ENCODE measurements at places on chromosomes 7 and 10.

GRCh38 chr10:12484002-12484918, 134.9 kb downstream of the CAMK1D start:
- DNase-seq, result peak; percentile 64

GRCh38 chr7:46879783-46880182, 702.1 kb downstream of the TNS3 start:
- DNase-seq, result no peak

- DNase-seq, result no peak
These were observed 27.3 kb upstream of the ARHGAP22 start for GRCh38 chr10:48632166-48632565.

DNA sequence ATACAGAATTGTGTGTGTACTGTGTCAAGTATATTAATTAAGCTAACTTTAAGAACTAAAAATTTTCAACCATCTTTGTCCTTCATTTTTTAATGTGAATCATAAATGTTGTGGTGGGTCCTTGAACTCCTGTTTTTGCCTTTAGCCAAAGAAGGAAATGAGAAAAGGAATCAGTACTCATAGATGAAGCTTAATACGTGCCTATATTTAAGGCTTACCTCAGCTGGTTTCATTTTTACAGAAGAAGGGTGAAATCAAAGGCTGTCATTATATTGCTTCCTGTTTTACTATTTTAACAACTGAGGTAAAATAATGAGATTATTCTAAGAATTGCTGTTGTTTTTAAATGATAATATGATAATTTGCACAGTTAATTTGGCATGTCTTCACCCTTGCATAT, 6.3 kb upstream of the SNX13 start:
- DNase-seq, result no peak

DNA sequence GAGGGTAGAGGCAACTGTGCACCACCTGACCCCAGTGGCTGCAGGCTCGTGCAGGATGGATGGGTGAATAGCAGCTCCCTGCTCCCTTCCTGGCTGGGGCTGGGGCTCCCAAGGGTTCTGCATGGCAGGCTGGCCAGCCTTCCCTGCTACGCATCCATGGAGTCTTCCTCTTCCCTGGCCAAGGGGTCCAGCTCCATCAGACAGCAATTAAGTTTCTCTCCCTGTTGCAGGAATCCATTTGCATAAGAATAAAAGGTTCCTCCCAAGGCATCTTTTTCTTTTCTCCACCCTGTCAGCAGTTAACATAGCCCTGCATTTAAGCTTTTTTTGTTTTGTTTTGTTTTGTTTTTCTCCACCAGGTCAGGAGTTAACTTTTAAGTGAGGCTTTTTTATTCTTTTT, 10.0 kb upstream of the CPA2 start:
- DNase-seq, result no peak

GRCh38 chr7:74718336-74718735, 55.5 kb upstream of the NCF1 start:
- DNase-seq, result no peak

DNA sequence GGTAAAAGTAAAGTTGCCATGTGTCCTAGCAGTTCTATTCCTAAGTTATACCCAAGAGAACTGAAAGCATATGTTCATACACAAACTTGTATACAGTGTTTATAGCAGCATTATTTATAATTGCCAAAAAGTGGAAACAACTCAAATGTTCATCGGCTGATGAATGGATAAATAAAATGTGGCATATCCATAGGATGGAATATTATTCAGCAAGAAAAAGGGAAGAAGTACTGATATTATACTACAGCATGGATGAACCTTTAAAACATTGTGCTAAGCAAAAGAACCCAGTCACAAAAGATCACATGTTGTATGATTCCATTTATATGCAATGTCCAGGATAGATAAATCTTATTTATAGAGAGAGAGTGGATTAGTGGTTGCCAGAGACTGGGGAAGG, 68.9 kb downstream of the NRF1 start:
- no peak for DNase-seq

GRCh38 chr7:13991791-13992595, 2.5 kb upstream of the ETV1 start:
- DNase-seq, result peak; percentile 6

- DNase-seq, result no peak
These were observed 962 bp upstream of the SLC26A4 start for GRCh38 chr7:107659666-107660065.

- no peak for DNase-seq
These were observed 135.8 kb downstream of the KMT2E start for GRCh38 chr7:105149827-105150226.

DNA sequence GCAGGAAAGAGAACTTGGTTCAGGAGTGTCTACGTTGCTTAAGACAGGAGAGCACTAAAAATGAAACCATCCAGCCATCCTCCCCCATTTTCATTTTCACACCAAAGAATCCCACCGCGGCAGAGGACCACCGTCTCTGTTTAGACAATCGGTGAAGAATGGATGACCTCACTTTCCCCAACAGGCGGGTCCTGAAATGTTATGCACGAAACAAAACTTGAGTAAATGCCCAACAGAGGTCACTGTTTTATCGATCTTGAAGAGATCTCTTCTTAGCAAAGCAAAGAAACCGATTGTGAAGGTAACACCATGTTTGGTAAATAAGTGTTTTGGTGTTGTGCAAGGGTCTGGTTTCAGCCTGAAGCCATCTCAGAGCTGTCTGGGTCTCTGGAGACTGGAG, 1.4 kb upstream of the IL6 start:
- DNase-seq, result peak; percentile 24

GRCh38 chr7:74317146-74317782, 28.1 kb downstream of the CLIP2 start:
- DNase-seq, result no peak

DNA sequence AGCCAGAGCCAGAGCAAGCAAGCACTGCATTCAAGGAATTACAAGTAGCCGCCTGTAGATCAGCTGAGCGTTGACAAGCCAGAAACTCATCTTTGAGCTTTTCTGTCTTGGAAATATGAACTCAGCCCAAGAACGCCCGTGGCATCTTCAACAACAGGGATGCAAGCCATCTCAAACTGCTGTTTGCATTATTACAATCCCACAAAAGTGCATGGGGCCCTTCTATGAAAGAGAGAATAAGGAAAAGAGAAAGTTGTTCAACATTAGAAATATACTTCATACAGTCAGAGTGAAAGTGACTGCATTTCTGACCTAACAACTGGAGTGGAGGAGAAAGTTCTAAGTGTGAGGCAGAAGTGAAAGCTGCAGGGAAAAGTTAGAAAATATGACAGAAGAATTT, 6.5 kb downstream of the SGCE start:
- DNase-seq, result peak; percentile 70

DNA sequence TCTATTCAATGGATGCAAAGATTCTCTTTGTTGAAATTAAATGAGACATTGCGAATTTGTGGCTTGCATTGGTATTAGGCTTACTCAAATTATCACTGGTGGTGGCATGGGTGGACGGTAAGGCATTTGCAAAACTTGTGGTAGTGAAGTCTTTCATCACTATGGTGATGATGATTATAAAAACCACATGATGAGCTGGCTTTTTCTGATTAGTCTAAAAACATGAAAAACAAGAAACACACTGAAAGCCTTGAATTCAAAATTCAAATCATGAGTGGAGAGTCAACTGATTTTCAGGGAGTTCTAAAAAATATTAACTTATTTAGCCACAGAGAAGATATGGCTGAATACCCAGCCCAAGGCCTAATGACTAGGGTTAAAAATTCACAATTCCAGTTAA, 99.8 kb upstream of the HGF start:
- DNase-seq, result no peak

GRCh38 chr7:110387689-110388088, 703.2 kb upstream of the LRRN3 start:
- no peak for DNase-seq

- peak; percentile 29 for DNase-seq
These were observed 515.9 kb downstream of the PARD3 start for GRCh38 chr10:34299105-34299611.

GRCh38 chr7:17674166-17674942, 265.9 kb downstream of the SNX13 start:
- no peak for DNase-seq

GRCh38 chr7:44264221-44264931, 61.0 kb downstream of the CAMK2B start:
- no peak for DNase-seq

- no peak for DNase-seq
These were observed 5.1 kb downstream of the PTTG1IP2 start for GRCh38 chr7:90474284-90475210.

GRCh38 chr10:72272689-72273409, 875 bp upstream of the DDIT4 start:
- DNase-seq, result peak; percentile 80

DNA sequence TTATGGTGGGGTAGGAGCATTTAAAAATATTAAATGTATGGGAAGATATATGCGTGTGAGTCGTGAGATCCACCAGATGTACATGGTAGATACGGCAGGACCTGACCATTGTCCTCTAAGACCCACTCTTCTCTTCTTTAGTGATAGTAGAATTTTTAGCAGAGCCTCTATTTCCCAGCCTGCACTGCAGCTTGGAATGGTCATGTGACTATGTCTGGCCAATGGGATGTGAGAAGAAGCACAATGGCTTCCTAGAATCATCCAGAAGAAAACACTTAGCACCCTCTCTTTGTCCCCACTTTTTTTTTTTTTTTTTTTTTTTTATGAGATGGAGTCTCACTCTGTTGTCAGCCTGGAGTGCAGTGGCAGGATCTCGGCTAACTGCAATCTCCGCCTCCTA, 86.6 kb upstream of the CYTH3 start:
- no peak for DNase-seq

GRCh38 chr7:2924866-2925840, 81.0 kb upstream of the GNA12 start:
- DNase-seq, result no peak

DNA sequence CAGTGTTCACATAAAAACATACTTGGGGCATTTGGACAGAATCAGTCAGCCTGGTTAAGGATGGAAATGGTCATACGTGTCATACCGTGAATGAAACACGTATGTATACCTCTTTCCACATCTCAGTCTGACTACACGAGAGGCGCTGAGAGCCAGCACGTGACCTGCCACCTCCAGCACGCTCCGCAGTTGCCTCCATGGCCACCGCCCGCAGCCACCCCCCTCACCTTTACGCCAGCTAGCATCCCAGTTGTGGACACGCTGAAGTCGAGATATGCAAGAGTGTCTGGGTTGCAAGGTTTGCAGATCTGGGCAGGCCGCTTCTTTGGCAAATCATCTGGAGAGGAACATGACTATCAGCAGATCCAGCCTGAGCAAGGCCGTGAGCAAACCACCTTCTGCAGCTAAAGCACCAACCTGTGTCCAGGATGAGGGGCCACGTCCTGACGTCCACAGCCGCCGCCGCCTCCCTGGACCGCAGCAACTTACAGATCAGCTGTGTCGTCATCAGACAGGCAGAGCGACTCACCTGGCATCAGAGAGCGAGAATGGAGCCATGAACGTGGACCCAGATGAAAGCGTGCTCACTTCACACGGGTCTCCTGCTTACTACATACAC, 209.4 kb downstream of the ZMYND11 start:
- no peak for DNase-seq

DNA sequence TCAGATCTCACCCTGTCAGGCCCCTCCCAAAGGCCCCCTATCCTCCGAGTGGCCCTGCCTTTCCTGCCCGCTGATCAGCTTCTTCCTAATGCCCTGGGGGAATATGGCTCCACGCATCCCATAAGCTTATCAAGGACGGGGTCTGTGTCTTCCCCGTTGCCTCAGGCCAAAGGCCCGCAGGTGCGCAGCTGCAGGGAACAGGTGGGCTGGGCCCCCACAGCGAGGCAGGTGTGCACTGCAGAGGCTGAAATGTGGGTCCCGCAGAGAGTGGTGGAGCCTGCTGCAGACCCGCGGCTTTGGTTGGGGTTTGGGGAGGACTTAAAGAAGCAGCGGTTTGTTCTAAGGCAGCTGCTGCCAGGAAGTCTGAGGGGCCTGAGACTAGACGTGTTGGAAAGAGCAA, 220.8 kb upstream of the TCERG1L start:
- no peak for DNase-seq

DNA sequence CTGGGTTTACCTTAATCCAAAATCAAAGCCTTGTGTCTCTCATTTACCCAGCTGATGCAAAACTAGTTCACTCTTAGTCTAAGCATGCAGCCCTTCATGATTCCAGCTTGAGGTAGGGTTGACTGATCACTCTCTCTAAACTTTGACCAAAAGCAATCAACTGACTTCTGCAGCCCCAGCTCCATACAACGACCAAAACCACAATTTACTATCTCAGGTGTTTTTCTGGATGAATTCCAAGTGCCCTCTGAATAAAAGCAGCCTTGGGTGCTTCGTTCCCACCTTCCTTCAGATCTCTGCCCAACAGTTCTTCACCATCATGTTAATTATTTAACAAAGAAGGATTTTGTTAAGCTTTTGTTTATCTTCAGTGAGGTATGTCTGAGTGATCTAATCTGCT, 62.6 kb downstream of the CCDC6 start:
- DNase-seq, result no peak

DNA sequence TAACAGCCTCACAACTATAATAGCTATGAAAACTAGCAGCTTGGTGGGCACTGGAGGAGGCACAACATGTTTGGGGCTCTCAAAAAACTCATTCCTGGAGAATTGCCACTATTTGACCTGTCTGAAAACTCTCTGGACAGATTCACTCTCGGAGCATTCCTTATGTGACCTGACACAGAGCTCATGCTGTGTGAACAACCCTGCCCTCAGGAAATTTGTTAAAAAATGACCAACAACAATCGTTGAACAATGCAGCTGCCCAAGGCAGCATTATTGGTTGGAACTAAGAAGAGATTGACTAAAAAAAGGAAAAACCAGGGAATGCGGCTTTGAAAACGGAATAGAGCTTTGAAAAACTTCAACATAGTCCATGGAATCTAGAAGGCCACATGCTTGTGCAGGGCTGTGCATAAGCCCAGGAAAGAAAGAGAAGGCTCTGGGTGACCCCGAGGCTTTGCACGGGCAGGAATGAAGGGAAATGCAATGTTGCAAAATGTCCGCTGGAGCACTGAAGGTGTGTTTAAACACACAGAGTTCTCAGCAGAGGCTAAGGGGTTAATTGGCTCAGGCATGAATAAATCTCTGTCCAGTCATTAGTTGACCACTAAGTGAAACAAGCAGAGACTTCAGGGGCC, 52.8 kb downstream of the NAMPT start:
- DNase-seq, result no peak

- DNase-seq, result no peak
These were observed 125.1 kb upstream of the JCAD start for GRCh38 chr10:30184397-30185033.

DNA sequence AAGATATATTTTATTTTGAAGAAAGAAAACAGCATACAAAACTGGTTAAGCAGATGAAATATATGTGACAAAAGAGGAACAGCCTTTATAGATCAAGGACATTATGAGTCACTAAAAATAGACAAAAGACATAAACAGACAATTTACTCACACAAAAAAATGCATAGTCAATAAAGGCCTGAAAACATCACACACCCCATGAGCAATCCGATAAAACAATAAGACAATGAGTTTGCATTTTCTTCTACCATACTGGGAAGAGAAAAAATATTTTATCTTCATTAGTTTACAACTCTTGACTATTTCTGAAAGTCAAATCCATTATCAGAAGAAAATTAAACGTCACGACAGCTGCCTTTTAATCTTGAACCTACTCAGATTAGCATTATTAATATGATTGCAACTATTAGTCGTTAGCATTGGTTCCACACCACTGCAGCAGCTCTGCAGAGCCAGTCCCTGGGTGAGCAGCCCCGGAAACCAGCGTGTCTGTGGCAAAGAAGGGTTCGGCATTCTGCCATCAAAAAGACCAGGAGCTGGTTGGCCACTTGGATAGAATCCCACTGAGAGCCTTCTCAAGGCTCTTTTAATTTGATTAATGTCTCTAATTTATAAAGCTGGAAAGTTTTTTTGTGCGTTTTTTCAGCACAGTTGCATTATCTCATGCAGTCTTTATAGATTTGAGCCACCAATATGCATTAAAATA, 305.4 kb upstream of the SHH start:
- no peak for DNase-seq
